Stimulated activated CD4-positive, alpha-beta T cell treated with anti-CD3 and anti-CD28 coated beads, Interleukin-2, amount 100 ng/mL, for 4 hours (primary cell): ENCODE measurements at places on chromosomes 5 and 9.

DNA sequence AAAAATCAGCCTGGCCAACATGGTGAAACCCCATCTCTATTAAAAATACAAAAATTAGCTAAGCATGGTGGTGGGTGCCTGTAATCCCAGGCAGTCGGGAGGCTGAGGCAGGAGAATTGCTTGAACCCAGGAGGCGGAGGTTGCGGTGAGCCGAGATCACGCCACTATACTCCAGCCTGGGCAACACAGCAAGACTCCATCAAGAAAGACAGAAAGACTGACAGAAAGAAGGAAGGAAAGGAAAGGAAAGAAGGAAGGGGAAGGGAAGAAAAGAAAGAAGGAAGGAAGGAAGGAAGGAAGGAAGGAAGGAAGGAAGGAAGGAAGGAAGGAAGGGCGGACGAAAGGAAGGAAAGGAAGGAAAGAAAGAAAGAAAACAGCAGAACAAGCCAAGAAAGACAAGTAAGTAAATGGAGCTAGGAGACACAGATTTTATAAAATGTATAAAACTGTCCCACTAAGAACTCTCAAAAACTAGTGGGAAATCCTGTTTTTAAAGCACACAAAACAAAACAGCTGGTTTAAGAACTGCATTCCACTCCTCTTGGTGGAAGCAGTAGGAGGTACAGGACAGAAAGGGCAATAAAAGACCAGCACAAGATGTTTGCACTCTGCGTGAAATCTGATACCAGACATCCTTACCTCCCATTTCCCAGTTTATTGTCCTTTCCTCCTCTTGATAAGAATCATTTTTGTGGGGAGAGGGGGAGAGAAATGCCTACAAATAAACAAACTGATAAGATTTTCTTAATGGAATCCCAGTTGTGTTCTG lies 46.7 kb downstream of the MYO10 start:
- no peak for DNase-seq

DNA sequence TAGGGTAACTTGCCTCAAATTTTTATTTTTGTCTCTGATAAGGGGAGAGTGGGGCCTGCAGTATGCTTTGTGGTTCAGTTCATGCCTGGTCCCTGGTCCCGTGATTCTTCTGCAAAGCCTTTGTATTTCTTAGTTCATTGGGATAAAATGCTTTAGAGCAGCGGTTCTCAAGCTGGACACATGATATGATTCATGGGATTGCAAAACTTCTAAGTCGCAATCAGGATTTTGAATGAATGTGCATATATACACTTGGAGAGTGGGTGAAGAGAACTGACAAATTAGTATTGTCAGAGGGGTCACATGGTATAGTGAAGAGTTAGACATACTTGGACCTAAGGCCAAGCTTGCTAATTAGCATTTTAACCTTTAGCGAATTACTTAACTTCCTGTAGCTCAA lies 265.4 kb upstream of the KLF9 start:
- no peak for DNase-seq

DNA sequence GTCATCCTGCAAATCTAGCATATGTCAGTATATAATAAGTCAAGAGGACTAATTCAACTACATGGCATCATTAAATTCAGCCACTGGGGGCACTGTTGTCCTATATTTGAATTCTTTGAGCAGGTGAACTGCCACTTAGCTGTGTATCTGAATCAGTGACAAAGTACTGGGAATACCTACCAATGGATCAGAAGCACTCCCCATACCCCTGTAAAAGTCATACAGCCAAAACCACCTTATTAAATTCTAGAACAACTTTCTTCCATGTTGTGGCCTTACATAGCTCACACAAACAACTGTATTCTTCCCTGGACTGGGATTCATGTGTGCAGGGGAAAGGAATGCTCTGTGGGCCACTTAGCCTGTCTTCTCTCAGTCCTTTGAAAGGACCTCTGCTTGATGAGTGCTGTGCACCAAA lies 57.4 kb upstream of the PLPP6 start:
- DNase-seq, result peak; percentile 46

DNA sequence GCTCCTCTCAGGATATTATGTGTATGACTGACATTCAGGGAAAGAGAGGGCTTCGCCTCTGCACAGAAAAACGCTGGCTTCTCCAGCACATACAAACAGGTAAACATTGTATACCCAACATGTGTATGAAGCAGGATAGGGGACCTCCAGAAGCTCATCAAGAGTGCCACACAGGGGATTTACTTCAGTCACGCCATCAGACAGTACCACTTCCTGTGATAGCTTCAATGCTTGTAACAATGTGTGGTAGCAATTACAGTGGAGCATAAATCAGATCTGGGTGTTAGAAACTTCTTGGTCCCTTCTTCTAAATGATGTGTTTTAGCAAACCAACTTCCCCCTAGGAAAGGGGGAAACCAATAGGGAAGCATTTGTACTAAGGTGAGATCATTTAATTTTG lies 160.8 kb downstream of the TSSK1B start:
- no peak for DNase-seq

- DNase-seq, result no peak
Observed at GRCh38 chr5:54718656-54719055, 201.1 kb downstream of the SNX18 start.

DNA sequence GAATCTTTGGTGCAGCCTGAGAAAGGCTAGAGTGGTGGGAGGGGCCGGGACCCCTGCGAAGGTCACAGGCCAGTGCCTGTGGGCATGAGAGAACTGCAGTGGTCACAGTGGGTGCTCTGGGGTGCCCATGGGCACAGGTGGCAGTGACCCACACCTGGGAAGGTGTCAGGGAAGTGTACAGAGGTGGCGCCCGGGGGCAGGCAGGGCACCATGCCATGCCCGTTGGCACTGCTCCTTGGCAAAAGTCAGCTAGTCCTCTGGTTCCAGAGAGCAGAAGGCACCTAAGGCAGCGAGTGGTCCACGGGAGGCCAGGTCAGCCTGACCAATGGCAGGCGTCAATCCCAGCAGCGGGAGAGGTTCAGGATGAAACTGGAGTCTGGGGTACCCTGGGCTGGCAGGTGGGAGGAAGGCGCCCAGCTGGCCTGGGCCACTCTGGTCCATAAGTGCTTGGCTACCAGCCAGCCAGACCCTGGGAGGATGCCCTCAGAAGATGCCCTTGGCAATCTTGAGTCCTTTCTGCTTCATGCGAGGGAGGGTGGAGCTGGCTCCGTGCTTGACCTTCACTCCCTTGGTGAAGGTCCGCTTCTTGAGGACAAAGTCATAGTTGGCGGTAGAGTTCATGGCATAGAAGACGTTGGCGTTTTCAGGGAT lies 22.8 kb downstream of the RALGDS start:
- no peak for DNase-seq

DNA sequence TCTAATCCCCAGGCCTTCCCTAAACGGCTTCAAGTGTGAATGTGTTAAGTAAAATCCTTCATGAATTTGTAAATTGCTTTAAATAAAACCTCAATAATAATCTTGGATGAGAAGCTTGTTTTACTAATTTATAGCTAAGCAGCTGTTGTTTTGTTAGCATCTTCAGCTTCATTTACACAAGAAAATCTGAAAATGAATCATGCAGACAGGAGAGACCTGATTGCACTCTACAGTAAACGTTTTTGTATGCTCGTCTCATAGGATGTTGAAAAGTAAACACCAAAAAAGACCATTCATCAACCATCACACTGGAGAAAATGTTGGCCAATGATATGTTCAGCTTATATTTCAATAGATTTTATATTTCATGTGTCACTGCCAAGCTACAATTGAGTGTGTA lies 40.4 kb upstream of the MAP3K1 start:
- no peak for DNase-seq

- DNase-seq, result no peak
Observed at GRCh38 chr5:159955056-159955624, 38.9 kb downstream of the ADRA1B start.

- no peak for DNase-seq
Observed at GRCh38 chr9:12785260-12785770, 10.5 kb downstream of the LURAP1L start.

DNA sequence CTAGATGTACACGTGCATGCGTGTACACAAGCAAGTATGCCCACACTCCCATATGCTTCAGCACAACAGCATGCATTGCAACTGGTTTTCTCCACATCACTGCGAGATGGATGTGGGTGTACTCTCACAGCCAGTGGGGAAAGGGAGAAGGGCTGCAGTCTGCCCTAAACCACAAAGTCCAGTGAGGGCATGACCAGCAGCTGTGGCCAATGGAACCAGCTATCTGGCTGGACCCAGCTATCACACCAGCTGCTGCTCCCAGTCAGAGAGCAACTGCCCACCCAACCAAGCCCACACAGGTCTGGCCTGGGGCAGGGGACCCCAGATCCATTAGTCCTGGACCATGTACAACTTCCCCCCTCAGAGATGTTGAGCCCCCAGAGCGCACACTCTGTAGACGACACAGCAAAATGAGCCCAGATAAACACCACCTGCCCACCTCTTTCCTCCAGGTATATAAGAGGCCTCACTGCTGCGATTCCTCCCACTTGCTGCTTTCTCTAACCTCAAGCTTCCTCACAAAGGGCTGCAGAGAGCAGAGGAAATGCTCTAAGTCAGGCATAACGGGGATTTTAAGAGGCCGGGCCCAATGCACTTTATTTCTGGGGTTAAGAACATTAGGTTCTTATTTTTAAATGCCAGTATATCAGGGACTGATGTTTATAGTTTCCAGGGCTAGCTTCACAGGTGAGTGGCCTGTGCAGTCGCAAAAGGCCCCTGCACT lies 39.0 kb downstream of the SHB start:
- no peak for DNase-seq

GRCh38 chr5:171419688-171420430 lies 412 bp downstream of the FGF18 start:
- DNase-seq, result no peak

- no peak for DNase-seq
Observed at GRCh38 chr5:133467826-133468463, 144.4 kb downstream of the FSTL4 start.

DNA sequence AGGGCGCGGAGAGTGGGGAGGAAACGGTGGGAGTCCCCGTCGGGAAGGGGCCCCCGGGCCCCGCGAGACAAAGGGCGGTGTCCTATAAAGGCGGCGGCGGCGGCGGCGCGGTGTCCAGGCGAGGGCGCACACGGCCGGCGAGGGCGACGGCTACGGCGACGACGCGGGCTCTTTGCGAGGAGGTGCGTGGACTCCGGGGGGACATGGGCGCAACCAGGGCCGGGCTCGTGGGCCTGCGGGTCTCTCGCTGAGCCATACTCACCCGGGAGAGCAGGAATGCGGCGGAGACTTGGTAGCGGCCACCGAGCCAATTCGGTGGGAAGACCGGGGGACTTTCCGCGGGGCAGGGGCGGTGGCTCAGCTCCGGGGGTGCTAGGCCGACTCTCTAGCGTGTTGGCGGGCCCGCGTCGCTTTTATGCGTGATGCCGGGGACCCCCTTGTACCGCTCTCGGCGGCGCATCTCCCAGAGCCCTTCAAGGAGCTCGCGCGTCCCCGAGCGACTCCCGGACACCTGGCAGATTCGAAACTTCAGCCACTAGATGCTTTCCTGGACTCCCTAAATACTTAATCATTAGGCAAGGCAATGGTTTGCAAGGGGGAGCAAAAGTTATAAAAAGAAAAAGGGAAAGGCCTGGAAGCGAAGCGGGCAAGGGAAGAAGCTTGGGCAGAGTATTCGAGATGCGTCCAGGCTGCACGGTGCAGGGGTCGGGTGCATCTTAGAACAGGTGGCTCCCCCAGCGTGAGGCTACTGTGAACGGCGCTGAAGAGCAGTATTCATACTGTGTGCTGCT lies 5.9 kb upstream of the TAL2 start:
- no peak for DNase-seq

- no peak for DNase-seq
Observed at GRCh38 chr5:89686081-89686765, 723.3 kb downstream of the CETN3 start.
